Calu3 (cell line): ENCODE measurements at places on chromosomes 4 and X. TPM values are rescaled to one million over a fixed set of nuclear protein-coding genes. Genes with fewer than 3 reads are reported as not detected.

Gene SYN1
- total RNA-seq, result 0.21 TPM in 1 of 2 replicates, not detected in the other

Gene MAGEA9B
- total RNA-seq, result not detected in 2 replicates

Gene PAGE2B
- not detected in 2 replicates for total RNA-seq

GRCh38 chrX:26783512-26784225, 567.7 kb downstream of the MAGEB5 start:
- DNase-seq, result peak; percentile 7

DNA sequence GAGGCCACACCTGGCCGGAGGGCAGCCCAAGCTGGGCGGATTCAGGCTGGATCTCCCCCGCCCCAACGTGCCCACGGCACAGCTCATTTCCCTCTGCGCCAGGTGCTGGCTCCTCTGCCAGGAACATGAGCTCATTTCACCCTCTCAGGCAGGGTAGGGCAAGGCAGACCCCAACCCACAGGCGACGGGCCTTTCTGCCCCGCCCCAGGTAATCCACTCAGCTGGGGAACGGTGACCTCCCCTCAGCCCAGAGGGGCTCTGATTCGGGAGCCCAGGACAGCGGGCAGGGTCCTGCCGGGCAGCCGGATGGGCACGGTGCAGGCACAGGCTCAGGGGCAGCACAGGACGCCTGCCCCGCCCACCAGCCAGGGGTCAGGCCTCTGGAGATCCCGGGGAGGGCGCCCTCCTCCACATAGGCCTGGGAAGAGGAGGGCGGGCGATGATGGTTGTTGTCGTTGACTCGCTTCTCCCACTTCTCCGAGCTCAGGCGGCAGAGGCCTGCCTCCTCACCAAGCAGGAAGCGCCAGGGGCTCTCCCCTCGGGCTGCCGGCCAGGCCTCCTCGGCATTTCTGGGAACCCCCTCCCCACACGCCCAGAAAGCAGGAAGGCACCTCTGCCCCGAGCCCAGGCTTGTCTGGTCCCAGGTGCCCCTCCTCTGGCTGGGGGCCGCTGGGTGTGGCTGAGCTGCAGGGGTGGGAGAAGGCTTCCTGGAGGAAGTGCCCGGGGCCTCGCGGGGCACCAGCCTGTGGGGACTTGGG, 31.1 kb downstream of the TACC3 start:
- peak; percentile 44 for DNase-seq

- DNase-seq, result no peak
Observed at GRCh38 chrX:33416273-33416805, 205.0 kb upstream of the DMD start.

DNA sequence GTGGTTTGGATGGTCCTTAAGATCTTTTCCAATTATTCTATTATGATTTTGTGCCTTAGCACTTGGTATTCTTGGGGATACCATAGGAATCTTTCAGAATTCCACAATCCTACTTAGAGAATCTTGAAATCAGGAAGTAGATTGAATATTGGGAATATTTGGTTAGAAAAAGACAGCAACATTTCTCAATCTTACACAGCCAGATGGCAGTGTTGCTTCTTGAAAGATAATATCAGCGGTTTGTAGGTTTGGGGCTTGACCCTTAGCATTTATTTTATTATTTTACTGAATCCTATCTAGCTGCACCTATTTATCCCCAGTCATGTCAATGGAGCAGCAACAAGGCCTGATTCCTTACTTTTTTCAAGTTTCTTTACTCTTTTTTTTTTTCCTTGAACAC, 28.6 kb downstream of the MAGEB1 start:
- no peak for DNase-seq

DNA sequence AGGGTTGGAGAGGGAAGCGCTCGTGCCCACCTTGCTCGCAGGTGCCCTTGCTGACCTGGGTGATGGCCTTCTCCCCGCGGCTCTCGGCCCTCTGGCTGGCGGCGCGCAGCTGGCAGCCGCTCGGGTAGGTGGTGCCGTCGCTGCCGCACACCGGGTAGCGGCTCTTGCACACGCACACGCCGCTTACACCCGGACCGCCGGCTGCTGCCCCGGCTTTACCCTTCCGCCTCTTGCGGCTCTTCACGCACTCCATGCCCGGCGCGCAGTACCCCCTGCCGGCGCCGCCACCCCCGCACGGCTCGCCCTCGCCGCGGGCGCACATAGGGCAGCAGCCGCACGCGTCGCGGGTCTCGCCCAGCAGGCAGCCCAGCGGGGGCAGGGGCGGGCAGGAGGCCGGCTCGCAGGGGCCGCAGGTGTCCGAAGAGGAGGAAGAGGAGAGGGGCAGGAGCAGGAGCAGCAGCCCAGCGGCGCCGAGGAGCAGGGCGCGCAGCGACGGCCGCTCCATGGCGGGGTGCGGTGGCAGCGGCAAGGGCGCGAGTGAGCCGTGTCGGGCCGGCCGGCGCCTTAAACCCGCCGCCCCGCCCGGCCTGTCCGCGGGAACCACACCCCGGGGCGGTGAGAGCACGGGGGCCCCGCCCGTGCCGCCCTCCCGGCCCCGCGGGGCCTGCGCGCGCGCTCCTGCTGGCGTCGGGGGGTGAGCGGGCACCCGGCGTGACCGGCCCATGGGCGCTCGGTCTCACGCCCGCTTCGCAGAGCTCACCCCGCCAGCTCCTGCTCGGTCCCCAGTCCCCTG, at the start of gene IGFBP7:
Gene IGFBP7 (minus strand): TSS at position 539 of the 793 bp plus-strand sequence. CDS start 34 bp downstream, at position 505.
- DNase-seq, result peak; percentile 18

DNA sequence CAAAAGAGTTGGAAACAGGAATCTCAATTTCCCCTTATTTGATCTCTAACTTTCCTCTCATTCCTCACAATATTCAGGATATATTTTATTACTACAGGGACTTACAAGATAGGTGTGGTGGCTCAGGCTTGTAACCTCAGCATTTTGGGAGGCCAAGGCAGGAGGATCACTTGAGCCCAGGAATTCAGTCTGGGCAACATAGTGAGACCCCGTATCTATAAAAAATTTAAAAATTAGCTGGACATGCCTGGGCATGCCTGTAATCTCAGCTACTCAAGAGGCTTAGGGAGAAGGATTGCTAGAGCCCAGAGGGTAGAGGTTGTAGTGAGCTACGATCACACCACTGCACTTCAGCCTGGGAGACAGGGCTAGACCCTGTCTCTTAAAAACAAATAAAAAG, 200.4 kb downstream of the CAMK2D start:
- no peak for DNase-seq

DNA sequence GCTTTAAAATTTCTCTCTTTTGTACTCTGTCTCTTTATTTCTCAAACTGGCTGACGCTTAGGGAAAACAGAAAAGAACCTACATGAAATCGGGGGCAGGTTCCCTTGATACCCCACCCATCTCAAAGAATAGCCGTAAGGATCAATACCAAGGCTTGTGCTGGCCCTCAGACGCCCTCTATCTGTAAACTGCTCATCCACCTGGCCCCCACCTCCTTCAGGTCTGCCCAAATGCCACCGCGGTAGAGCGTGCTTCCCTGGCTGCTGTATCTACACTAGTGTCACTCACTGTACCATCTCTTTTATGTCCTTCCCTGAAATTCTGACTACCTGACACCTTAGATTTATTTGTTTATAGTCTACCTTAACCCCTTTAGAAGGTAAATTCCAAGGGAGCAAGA, 62.8 kb downstream of the SMIM20 start:
- no peak for DNase-seq

Gene PF4V1
- total RNA-seq, result not detected in 2 replicates

Gene CD99L2
- total RNA-seq, result 21.1 and 21.9 TPM in 2 replicates

Gene ZNF630
- 2.6 and 2.8 TPM in 2 replicates for total RNA-seq

DNA sequence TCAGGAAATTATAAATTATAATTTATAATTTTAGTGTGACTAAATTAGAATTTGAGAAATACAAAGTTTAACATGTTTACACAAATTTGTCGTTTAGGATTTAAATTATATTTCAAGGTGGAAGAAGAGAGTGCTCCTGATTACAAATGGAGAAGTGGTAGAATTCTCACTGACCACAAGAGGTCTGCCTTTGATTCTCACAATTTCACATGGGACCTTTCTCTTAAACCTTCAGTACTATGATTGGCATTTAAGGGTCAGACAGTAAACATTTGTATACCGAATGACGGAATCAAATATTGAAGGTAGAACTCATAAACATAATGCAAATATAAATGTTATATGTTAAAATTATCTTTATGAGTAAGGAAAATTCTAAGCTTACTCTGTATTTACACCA, 171.7 kb downstream of the SLIT2 start:
- DNase-seq, result no peak

DNA sequence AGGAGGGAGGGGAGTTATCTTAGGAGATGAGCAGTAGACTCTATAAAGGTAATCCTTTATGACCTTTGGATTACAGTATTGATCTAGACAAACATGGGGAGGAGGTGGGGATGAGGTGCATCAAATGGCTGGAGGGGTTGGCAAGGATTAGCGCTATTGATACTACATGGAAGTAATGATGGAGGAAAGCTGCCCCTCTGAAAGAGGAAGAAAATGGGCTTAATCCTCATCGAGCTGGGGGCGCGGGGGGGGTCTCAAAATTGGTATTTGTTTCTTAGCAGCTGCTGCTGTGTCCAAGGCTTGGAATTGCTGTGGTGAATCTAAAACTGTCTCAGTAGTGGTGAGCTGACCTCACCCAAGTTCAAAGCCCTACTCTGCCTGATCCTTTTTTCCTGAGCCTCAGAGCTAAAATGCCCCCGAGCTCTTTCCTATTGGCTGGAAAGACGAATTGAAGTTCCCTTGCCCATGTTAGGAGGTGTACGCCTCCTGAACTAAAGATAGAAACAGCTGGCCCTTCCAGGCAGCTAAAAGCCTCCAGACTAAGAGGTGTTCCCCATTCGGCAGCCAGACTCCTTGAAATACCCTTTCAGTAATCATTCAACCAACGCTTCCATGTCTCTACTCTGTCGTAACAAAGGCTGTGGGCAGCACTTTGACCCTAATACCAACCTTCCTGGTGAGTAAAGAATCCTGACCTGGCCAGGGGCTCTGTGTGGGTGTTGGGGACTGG, at the start of gene ITGB1BP2:
Gene ITGB1BP2 (plus strand): TSS at position 556 of the 730 bp plus-strand sequence. CDS start 57 bp downstream, at position 613.
- no peak for DNase-seq

Gene NXT2
- total RNA-seq, result 13.1 and 14.6 TPM in 2 replicates

- DNase-seq, result no peak
Observed at GRCh38 chrX:20060961-20061748, 55.6 kb downstream of the MAP7D2 start.

Gene EVC2
- not detected in 2 replicates for total RNA-seq

GRCh38 chr4:108175966-108176365, 7.2 kb upstream of the LEF1 start:
- no peak for DNase-seq

DNA sequence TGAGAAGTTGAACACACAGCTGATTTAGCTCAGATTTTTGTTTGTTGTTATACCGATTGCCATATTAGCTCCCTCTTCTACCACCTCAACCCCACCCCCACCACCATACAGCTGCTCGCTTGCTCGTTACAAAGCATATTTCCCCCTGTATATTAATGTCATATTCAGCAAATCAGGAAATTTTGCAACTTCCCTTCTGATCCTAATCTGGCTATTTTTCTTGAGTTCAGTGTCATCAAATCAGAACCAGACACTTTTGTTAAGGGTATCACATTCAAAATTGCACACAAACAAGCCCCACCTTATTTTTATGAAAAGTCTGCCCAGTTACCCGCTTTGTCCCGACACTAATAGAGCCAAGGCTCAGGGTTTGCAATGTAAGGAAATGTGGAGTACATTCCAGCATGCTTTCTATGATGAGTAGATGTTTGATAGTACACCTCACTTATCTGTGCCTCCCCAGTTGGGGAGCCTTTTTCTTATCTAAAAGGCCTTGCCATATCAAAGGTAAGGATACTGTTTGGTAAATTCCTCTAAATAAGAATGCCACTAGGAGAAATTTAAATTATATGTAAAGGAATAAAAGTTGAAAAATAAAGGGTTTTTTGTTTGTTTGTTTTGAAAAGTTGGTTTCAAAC, 212.2 kb downstream of the CBR4 start:
- DNase-seq, result no peak

Gene XG
- not detected in 2 replicates for total RNA-seq

Gene HTATSF1
- 46.0 and 48.7 TPM in 2 replicates for total RNA-seq

Gene CLDN34
- 0.38 and 0.39 TPM in 2 replicates for total RNA-seq

GRCh38 chr4:25658777-25659176, 3.1 kb downstream of the SLC34A2 start:
- DNase-seq, result no peak

GRCh38 chrX:9913146-9913433, 54.1 kb upstream of the CLDN34 start:
- DNase-seq, result peak; percentile 13
